ENCODE measurements at places on chromosomes 12 and 14.

DNA sequence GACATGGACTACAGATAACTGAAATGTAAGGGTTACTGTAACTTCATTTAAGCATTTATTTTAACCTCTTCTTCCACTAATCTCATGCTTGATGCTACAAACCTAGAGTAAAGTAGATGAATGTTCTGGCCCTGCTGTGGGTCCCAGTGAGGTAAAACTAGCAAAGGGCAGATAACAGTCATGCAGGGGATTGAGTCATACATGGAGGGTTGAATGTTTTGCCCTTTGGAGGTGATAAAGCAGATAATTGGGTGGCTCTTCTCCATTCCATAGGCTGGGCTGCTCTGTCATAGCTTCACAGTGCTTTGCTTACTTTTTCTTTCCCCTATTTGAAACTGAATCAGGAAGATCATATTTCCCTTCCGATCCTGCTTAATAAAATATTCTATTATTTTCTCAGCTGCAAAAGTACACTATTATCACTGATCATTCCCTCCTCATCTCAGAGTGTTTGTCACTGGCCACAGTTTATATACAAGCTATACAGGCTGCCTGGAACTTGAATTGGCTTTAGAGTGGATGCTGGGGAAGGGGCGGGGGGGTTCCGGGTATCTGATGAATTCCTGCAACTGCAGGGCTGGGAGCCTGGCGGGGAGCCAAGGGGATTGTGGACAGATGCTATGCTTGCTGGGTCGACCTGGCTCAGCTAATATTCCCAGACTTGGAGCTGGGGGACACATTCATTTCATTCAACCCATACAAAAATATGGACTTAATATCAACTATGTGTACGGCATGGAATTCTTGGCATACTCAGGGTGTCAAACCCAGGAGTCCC, 235.1 kb downstream of the NRXN3 start:
- DNase-seq, result peak; percentile 14

- peak; percentile 26 for DNase-seq
These were observed 303 bp downstream of the SAMD4A start for GRCh38 chr14:54567224-54567638.

DNA sequence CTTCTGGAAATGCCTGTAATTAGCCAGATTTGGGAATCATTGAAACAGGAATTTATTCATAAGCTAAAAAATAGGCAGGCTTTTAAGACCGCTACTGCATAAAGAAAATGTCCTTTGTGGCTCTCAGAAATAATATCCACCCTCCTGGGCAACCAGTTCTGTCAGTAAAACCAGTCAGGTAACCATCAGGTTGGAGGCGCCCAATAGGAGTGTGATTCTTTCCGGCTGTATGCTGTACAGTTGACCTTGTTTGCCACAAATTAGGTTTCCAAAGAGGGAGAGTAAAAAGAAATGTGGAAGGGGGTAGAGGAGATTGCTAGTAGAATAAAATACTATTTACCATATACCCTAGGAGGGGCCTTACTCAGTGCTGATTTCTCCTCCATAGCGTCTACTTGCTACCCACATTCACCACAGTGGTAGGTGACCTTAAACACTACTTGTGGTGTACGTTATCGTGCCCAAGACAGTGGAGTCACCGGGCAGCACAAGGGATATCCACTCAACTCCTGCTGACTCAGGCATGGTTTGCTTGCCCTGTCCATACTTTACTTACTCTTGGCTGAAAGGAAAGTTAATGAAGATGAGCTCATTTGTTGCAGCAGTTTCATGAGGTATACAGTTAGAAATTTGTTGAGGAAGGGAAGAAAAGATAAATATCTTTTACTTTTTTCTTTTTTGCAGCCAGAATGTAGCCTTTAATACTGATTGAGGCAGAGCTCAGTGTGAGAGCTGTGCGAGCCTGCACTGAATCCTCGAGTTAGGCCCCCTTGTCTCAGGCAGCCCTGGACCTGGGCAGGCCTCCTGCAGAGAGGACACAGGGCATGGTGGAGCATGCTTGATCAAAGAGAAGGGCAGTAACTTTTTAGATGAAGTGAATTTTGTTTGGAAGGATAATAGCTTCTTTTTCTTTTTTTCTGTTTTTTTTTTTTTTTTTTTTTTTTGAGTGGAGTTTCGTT, 76.7 kb downstream of the DIP2B start:
- no peak for DNase-seq

DNA sequence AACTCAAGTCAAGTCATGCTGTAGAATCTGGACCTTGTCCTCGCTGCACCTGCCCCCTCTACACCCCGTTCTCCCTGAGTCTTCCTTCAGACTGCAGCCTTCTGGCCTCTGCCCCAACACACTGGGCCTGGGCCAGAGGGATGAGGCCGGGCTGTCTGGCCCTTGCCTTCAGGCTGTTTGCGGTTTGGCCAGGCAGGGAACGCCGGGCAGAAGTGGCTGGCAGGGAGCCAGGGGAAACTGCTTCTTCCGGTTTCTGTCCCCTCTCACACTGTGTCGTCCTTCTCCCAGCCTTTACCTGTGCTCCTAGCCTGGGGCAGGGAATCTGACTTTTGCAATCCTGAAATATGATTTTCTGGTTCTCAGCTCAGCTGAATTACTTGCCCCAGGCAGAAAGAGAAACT, 13.5 kb downstream of the DGLUCY start:
- DNase-seq, result no peak

- DNase-seq, result no peak
These were observed 381.0 kb downstream of the SNAPC1 start for GRCh38 chr14:62143245-62143644.

- no peak for DNase-seq
These were observed 4.5 kb downstream of the DDX47 start for GRCh38 chr12:12817616-12818015.

DNA sequence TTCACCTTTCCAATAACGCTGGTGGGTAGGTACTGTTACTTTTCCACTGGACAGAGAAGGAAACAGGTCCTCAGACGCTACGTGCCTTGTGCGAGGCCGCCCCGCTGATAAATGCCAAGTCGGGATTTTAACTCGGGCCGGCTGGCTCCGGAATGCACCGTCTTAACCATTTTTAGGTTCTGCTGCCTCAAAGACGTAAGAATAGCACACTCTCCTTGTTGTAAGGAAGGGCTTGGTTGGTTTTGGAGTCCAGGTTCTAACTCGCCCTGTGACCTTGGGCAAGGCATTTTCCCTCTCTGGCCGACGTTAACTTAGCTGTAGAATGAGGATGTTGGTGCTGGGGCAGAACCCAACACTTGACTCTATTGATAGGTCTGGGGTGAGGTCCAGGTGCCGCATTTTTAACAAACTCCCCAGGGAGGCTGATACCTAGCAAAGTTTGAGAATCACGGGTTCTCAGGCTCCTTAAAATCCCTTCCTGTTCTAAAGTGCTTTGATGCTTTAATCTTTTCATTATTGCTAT, 814 bp downstream of the ANKRD13A start:
- DNase-seq, result no peak

DNA sequence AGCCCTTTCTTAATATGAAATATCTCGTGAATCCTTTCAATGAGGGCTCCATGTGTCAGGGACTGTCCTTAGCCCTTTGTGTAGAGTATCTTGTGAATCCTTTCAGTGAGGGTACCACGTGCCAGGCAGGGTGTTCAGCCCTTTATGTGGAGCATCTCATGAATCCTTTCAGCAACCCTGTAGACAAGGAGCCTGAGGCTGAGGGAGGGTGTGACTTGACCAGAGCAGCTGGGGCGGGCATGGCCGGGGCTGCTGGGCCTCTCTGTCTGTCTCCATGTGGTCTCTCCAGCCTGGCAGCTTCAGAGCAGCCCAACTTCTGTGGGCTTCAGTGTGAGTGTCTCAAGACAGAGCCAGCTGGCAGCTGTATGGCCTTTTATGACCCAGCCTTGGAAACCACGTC, 140.2 kb downstream of the AACS start:
- DNase-seq, result no peak

- peak; percentile 27 for DNase-seq
These were observed 5.2 kb upstream of the FOS start for GRCh38 chr14:75273272-75274049.

DNA sequence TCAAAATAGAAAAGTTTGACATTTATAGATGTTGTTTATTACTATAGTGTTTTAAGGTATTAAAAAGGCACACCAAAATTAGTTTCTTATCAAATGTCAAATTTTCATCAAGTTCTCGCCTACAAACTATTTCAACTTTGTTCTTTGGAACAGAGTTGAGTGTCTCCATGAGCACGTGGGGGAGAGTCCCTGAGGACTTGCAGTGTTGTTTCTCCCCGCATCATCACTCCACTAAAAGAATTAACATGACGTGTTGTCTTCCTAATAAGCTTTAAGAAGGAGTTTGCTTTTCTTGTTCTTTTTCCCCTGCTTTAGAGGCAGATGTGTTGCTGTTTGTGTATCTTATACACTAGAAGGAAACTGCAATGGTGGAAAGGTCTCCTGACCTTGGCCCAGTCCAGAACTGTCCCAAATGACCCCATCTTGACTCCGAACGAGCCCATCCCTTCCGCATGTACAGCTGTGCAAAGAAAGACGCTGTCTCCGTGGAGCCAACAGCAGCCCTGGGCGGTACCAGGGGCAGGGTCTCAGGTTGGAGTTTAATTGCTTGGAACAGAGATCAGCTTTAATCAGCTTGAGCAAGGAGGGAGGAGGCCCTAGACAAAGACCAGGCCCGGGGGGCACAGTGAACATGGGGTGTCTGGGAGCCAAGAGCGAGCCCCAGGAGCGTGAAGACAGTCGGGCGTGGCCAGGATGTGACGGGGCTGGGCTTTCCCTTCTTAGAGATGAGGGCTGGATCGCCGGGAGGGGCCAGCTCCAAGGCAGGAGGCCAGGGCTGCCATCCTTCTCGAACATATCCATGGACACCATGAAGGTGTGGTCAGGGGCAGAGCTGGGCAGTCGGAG, 215.4 kb upstream of the RTL1 start:
- DNase-seq, result no peak

GRCh38 chr12:46100551-46101484, 110.4 kb upstream of the SCAF11 start:
- DNase-seq, result no peak

- no peak for DNase-seq
These were observed 7.4 kb upstream of the PLEKHG6 start for GRCh38 chr12:6303071-6303470.

GRCh38 chr12:101855976-101856375, 21.4 kb upstream of the DRAM1 start:
- DNase-seq, result no peak

GRCh38 chr12:16088421-16088820, 177.3 kb downstream of the DERA start:
- DNase-seq, result no peak

DNA sequence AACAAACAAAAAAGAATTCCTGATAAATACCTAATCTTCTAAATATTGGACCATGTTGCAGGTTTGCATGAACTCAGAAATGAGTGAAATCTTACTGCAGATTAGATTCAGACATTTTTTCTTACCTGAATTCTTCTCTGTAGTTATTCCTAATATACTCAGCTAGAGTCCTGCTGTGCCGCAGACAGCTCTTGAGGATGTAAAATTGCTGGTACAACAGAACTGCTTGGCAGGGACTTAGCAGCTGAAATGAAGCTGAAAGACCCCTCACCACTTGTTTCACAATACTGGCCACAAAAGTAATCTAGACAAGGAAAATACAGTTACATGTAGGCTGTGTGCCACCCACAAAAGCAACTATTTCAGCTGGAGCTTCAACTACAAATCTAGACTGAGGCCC, 48.3 kb upstream of the KICS2 start:
- DNase-seq, result no peak

DNA sequence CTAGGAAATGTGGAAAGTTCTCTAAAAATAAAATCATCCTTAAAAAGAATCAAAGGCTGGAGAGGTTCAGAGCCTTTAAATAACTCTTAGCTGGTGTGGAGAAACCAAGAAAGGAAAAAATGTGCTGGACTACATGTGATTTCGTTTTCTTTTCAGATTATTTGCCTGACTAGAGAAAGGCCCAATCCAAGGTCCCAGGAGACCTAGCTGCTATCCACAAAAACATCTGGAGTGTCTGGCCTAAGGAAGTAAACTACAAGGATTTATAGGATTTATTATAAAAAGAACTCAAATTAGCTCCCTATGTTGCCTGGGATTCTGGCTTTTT, 774 bp upstream of the TMEM30B start:
- DNase-seq, result no peak

DNA sequence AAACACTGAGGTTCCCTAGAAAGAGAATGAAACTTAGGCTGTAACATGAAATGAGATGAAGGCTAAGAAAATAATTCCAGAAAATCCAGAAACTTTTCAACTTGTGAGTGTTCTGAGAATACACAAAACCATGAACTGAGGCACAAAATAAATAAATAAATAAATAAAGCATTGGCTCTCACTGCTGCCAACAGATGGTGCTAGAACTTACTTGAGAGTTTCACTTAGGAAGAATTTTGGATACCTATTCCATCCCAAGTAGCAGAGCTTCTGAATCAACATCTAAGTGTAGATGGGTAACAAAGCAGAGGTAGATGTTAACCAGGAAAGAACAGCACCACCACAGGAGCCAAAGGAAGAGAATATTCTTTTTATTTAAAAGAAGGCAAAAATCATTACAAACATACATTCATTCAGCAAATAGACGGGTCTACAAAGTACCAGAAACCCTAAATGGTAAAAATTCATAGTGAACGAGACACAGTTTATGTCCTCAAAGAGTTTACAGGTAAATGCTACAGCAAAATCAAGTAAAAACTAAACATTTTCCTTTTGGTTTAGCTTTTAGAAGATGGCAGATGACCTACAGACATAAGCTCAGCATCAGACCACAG, 16.7 kb downstream of the EPS8 start:
- no peak for DNase-seq

- DNase-seq, result no peak
These were observed 89.2 kb upstream of the USP44 start for GRCh38 chr12:95640516-95640915.

GRCh38 chr12:106081606-106082005, 57.1 kb downstream of the NUAK1 start:
- no peak for DNase-seq

- DNase-seq, result no peak
These were observed 144.3 kb downstream of the MED13L start for GRCh38 chr12:116133149-116133548.

GRCh38 chr14:70170976-70171375, 17.8 kb downstream of the SLC8A3 start:
- no peak for DNase-seq

DNA sequence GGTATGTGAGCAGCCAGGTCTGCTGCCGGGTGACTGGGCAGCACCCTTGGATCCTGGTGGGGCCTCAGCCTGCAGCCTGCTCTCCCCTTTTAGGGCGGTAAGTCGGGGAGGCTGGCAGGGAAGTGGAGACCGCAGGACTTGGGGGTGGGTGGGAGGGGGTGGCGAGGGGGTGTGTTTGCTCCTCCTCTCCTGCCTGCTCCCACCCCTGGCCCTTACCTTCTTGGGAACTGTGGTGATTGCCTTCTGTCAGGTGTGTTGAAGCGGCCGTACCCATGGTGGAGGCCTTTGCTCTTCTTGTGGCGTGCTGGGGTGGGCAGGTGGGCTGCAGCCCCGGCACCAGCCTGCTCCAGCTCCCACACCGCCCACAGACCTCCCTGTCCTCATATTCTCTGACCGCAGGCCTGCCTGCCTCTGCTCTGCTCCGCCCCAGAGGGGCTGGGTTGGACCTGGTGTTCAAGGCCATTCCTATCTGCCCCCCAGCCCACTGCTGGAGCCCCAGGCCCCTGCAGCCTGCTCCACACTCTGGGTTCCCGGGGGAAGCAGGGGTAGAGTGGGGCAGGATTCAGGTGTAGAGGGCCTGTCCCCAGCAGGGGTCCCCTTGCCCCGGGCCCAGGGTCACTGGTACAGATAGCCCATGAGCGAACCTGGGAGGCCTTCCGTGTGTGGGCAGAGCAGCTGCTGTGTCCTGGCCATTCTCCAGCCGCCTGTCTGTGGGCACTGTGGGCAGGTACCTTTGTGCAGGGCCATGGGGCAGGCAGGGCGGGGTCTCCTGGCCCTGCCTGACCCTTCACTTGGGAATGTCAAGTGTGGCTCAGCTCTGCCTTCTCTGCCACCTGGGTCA, 5.2 kb downstream of the TEDC1 start:
- no peak for DNase-seq
